ENCODE measurements at places on chromosomes 5 and 9.

- DNase-seq: no peak
These were observed 157.5 kb upstream of the BRINP1 start for GRCh38 chr9:119526698-119527097.

GRCh38 chr5:139808481-139809330 is 13.1 kb downstream of the PSD2 start:
- no peak for DNase-seq

DNA sequence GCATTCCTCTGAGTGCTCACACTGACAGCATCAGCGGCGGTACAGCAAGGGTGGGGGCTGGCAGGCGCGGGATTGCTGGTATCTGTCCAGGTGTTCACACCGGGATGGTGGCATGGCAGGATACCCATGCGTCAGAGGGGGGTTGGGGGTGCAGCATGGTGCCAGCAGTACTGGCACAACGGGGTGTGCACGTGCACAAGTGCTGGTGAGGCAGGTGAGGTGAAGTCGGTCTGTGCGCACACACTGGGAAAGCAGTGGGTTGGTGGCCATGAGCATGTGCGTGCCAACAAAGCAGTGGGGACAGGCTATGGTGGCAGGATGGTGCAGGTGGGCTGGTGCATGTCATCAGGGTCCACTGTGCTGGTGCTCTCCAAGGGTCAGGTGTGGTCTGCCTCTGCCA is 819.6 kb upstream of the EDIL3 start:
- DNase-seq: no peak

- no peak for DNase-seq
These were observed 176.9 kb downstream of the DENND1A start for GRCh38 chr9:123753016-123753415.

- DNase-seq: no peak
These were observed 513.5 kb downstream of the DMAC1 start for GRCh38 chr9:7286101-7286500.

GRCh38 chr5:176447591-176447977 is 601 bp upstream of the FAF2 start:
- no peak for DNase-seq

DNA sequence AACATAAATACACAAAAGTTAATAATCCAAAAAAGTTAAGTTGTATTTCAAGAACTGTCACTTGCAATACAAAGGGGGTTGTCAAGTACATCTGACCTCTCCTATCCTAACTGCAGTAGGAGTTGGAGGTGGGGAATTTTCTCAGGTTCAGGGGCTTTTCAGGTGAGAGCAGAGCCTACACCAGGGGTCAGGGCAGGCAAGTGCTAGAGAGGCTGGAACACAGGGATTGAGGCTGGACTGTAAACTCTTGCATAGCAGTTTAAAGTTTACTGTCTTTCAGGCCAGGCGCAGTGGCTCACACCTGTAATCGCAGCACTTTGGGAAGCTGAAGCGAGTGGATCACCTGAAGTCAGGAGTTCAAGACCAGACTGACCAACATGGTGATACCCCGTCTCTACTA is 25.4 kb upstream of the RASGRF2 start:
- DNase-seq: no peak

DNA sequence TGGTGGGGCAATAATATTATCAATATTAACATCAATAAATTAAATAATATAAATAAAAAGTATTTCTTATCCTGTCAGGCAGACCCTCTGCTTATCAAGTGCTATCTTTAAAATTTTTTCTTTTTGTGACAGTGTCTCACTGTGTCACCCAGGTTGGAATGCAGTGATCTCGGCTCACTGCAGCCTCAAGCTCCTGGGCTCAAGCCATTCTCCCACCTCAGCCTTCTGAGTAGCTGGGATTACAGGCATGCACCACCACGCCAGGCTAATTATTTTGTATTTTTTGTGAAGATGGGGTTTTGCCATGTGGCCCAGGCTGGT is 53.2 kb downstream of the NDST1 start:
- DNase-seq: no peak

DNA sequence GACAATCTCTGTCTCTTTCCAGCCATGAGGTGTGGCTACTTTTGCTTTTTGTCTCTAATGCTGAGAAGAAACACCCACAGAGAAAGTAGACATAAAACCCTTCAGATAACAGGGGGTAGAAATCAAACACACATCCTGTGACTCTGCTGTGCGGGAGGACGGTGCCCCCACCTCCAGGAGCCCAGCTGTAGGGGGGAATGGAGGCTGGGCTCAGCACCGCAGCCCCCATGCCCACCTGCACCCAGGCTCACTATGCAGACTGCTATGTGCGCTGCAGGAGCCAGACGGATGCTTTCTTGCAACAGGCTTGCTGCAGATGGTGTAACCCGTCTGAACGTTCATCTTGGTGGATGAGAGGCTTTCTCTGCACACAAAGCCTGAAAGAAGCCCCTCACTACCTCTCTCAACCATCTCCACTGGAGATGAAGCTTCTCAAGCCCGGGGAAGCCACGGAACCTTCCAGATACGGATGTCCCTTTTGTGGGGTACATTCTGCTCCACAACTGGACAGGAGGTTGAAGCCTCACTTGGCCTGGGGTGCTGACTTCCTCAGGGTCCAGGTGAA is 207.2 kb downstream of the GADD45G start:
- no peak for DNase-seq

DNA sequence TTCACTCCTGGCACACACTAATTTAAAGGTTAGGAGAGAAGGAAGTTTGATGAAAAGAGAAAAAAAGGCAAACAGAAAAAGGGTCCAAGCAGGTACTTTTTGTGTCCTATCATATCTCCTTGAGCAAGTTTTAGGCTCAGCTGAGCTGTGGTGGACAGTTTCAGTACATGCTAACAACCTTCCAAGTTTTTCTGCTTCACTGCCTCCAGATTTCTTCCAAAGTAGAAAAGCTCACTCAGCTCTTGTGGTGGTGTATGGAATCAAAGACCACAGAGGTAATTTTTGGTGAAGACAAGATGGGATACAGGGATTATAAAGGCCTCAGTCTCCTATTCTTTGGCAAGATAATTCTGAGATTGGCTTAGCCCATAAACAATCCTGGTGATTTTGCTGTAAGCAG is 921.8 kb downstream of the NR2F1-AS1 start:
- no peak for DNase-seq

DNA sequence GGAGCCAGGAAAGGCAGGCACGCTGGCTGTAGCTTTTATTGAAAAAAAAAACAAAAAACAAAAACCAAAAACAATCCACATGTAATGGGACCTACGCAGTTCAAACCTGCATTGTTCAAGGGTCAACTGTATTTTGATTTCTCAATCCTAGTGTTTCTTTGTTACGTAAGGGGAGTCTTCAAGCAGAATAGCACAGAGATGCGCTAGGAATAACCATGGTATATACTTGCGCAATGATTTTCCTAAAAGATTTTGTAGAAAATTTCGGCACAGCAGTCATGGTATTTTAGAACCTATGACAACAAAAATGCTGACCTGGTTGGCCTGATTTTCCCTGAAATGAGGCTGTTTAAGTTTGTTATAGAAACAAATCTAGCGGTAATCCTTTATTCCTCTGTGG is 1110.5 kb upstream of the WWC1 start:
- no peak for DNase-seq

DNA sequence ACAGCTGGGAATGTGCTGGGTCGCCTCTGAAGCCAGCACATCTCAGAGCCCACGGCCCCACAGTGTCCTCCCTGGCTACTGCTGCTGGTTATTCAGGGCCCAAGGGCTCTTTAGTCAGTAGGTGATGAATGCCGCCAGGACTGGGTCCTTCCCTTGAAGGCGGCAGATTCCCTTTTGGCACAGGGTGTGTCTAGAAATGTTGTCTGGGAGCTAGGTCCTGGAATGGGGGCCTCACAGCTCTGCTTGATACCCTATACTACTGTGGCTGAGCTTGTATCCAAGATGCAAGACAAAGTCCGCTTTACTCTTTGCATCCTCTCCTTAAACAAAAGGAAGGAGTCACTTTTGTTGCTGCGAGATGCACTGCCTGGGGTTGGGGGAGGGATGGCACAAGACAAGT is 33.1 kb downstream of the MEGF9 start:
- DNase-seq: no peak

DNA sequence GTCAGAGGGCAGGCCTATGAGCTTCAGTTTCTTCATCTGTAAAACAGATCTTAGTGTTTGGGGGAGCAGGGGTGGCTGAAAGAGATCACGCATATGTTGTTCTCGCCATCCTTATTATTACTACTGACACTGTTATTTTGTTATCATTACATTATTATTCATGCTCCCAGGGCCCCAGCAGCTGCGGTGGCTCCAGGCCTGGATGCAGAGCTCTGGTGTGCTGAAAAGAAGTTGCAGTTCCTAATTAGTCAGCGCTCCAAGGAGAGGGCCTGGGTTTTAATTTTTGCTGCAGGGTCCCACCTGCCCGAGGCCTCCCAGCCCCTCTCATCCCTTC is 19.5 kb downstream of the CXXC5 start:
- no peak for DNase-seq

DNA sequence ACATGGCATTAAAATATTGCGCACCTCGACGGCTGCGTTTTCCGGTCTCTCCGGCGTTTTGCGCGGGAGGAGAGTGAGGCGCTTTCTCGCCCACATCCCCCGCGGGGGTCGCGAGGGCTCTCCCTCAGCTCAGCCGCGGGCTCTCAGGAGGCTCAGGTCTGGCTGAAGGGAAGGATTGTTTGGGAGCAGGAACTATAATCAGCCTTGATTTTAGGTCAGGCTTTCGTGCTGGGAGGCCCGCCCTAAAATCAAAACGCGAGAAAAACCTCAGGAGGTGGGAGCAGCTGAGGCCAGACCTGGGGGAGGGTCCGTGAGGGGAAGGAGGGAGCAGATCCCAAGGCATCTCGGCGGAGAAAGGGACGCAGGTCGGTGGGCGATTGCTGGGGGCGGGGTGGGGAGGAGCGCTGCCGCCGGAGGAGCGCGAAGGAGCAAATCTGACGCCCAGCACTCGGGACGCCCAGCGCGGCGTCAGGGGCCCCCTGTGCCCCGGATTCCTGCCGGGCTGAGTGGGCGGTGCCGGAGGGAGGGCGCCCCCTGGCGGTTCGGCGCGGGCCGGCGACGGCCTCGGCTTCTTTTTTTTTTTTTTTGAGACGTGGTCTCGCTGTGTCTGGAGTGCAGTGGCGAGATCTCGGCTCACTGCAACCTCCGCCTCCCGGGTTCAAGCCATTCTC is 18.7 kb upstream of the RNF130 start:
- no peak for DNase-seq

GRCh38 chr5:5826911-5827310 is 404.4 kb downstream of the ICE1 start:
- no peak for DNase-seq

DNA sequence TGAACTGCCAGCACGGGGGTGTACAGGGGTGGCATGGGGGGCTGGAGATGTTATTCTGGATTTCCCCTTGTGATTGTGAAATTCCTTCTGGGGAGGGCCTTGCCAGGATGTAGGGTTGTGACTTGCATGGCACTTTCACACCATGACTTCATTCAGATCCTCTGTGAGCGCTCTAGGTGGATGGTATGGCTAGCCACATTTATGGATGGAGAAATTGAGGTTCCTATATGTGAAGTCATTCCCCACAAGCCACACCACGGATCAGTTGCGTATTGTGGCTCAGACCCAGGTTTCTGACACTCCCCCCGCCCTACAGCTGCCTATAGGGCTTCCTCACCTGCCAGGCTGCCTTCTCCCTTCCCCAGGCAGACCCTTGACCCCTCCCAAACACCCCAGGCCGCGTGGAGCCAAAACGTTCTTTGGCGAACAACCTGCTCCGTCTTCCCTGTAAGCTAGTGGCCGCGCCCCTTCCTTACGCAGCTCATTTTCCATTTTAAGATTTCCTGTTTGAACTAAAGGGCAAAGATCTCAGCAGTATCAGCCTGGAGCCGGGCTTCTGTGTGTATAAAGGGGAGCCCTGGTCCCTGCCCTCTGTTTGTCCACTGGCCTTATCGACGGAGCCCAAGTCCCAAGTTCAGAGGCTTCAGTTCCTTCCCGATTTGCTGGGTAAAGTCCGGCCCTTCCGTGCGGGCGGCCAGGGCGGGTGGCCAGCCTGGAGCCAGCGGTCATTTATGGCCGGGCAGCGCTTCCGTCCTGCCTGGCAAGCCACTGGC is 97.8 kb upstream of the KLF4 start:
- no peak for DNase-seq

DNA sequence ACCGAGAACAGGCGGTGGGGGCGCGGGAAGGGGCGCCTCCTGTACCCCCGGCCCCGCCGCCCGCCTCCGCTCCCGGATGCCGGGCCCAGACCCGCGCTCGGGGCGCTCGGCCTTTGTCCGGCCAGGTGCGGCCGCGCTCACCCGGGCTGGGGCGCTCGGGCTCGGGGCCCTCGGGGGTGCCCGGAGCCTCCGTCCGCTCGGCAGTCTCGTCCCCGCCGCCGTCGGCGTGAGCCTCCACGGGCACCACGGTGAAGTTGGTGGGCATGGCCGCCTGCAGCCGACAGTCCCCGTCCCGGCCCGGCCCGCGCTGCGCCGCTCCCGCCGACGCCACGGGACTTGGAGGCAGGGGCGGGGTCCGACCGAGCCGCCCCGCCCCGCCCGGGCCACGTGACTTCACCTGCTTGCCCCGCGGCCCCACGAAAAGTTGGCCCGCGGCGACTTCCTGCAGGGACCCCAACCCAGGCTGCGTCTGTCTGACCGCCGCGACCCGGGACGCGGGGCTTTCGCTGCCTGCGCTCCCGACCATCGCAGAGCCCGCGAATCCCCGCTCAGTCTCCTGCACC is at the start of gene SLC12A7:
SLC12A7 (minus strand) TSS at position 337 of the 563 bp plus-strand sequence; CDS start at position 265, 72 bp downstream.
- no peak for DNase-seq

- no peak for DNase-seq
These were observed 348.0 kb downstream of the ZNF608 start for GRCh38 chr5:124398460-124398859.

- DNase-seq: no peak
These were observed 373.3 kb upstream of the KLF4 start for GRCh38 chr9:107862881-107863280.
